ENCODE measurements at places on chromosomes 1 and 21.

GRCh38 chr1:75276385-75276784, 142.2 kb downstream of the LHX8 start:
- DNase-seq = no peak

GRCh38 chr1:178544531-178544930, 31.6 kb downstream of the TEX35 start:
- DNase-seq = no peak

DNA sequence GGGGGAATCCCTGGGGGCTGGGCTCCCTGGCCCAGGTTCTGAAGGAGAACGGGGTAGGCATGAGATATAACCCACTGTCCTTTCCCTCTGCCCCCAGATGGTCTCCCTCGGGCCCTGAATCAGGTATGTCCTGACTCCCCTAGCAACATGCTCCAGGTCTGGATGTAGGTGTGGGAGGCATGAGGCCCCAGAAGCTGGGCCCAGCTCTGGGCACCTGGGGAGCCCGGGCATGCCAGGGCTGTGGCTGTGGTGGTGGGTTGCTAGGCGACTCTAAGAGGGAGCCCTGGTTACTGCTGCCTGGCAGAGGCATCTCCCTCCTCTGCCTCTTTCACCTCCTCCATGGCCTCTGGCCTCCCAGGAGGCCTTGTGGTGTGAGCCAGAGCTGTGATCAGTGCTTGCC, 16.2 kb downstream of the FOXO6 start:
- no peak for DNase-seq

GRCh38 chr1:41666981-41667631, 182.6 kb upstream of the EDN2 start:
- peak; percentile 92 for DNase-seq

DNA sequence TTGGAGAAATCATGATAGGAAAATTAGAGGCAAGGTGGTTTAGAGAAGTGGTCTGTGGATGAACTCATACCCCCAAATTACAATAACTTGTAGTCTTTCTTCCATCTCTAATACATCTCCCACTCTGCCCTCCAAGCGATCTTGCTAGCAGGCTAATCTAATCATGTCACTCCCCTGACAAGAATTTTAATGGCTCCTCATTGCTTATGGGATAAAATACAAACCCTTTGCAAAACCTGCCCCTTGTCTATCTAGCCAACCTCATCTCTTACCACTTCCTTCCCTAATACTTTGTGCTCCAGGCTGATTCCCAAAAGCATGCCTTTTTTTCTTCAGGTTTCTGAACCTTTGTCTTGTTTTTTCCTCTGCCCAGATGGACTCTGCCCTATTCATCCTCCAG, 71.3 kb upstream of the LRRN2 start:
- DNase-seq = no peak

- no peak for DNase-seq
Observed at GRCh38 chr1:190098756-190099155, 378.9 kb downstream of the BRINP3 start.

- DNase-seq = no peak
Observed at GRCh38 chr1:202186327-202186726, 7.3 kb upstream of the LGR6 start.

DNA sequence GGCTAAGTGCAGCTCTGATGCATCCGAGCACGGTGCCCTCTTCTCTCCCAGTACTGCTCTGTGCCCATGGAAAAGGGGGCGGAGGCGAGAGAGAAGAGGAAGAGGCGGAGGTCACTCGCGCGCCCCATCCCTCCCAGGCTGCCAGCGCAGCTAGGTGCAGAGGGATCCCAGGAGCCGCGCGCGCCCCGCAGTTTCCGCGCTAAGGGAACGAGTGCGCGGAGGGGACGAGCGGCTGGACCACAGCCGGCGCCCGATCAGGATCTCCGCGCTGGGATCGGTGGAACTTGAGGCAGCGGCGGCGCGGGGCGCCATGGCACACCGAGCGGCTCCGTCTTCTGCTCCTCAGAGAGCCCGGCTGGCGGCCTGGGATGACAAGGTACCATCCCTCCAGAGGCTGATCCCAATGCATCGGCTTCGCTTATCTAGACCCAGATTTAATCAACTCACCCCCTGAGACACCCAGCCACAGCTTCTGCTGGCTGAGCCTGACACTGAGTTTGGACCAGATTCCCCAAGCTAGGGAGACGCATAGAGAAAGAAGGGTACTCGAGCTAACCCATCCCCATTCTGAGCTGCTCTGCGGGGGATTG, at the start of gene PTGFR:
Gene PTGFR (plus strand): TSS at position 114 of the 590 bp plus-strand sequence. CDS start 1,770 bp downstream, outside the sequence.
- no peak for DNase-seq

GRCh38 chr1:92995441-92996430, 34.5 kb upstream of the DIPK1A start:
- DNase-seq = no peak

DNA sequence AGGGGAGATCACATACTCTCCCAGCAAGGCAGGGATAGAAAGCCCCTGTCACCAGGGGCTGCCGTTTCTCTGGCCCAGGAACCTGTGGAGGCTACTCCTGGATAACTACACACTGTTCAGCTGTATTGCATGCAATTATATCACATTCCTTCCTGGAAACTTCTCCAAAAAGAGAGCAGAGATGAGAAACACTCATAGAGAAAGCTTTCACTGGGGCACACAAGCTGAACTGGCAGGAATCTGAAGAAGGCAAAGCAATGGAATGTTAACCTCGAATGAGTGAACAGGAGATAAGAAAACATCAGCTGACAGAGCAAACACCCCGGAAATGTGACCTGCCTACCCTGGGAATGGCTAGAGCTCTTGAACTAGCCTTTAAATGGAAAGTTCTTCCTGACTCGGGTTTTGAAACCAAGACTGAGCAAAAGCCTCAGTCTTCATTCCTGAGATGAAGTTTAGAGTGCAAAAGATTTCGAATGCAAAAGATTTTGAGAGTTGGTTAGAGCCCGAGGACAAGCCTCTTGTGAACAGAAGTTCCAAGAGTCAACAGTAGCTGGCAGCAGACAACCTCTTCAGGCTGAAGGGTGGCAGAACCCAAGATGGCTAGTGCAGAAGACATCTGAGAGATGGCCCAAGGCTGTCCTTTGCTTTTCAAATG, 32.3 kb downstream of the CCN1 start:
- DNase-seq = no peak

DNA sequence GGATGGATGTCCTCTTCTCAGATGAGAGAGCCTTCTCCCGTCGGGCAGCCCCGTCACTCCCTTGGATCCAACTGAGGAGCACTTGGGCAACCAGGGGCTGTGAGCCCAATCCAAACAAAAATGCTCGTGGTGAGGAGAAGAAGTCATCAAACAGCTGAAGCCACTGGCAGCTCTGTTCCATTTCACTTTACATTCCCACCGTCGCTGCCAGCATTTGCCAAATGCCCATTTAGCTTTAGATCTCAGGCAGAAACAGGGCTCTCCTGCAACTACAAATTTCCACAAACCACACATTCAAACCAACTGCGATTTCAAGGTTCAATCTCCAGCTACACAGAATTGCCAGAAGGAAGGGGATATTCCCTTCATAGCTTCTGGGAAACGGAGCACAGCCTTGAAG, 634.6 kb downstream of the SMYD3 start:
- no peak for DNase-seq

GRCh38 chr1:11352816-11353799, 80.1 kb downstream of the UBIAD1 start:
- no peak for DNase-seq

All from NCI-H2029 (cell line).